ENCODE measurements at places on chromosomes 4 and X.

DNA sequence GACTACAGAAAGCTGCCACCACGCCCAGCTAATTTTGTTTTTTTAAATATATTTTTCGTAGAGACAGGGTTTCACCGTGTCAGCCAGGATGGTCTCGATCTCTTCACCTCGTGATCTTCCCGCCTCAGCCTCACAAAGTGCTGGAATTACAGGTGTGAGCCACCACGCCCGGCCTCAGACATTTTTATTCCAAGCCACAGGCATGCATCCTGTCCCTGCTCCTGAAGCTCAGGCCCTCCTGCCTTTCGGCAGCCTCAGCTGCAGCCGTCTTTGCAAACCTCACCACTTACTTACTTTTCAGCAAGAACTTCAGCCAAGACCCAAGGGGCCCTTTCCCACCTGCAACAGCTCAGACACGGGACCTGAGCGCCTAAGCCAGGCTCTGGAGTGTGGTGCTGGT lies 26.0 kb downstream of the FAM53A start:
- DNase-seq, result no peak

DNA sequence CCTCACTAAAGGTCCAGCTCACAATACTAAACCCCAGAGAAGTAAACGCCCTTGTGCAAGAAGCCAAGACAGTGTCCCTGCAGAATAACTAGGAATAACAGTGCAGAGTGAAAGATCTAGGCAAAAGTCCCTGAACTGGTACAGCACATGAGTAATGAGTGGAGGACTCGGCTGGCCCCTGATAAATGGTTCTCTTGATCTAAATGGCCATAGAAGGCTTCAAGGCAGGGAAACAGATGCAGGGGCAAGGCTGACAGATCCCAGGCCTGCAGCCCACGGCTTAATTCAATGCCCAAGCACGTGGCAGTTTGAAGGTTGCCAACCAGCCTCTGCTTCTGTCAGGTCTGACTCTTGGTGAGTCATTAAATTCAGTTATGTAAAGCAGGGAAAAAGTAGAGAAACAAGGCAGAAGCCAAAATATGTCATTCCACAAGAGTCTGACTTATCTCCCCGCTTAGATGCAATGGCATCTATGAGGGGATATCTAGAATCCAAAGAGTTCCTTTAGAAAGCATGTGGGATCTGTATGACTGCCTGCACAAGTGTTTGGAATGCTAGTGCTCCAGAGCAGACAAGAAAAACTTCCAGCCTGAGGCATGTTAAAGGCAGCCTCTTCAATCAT lies 121.3 kb downstream of the PRDM5 start:
- DNase-seq, result no peak

GRCh38 chr4:120855307-120856001 lies 67.1 kb downstream of the PRDM5 start:
- no peak for DNase-seq

GRCh38 chr4:74990276-74990875 lies 57.5 kb downstream of the PARM1 start:
- DNase-seq, result no peak

DNA sequence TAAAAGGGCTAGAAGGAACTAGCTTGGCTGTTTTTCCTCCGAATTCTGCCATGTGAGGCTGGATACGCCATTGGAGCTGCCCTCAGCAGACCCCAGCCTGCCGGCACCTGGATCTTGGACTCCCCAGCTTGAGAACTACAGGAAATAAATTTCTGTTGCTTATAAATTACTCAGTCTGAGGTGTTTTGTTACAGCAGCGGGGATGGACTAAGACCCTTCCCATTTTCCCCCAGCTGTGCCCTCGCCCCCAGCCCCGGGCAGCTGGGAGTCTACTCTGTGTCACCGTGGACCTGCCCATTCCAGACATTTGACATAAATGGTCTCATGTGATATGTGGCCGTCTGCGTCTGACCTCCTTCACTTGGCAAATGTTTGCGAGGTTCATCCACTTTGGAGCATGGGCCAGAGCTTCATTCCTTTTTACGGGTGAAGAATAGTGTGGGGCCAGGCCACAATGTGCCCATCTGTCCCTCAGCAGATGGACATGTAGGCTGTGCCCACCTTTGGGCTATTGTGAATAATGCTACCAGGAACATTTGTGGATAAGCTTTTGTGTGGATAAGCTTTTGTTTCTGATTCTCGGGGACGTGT lies 30.7 kb upstream of the SPON2 start:
- no peak for DNase-seq

GRCh38 chrX:72003811-72004750 lies 93.4 kb downstream of the NHSL2 start:
- no peak for DNase-seq
